ENCODE measurements at places on chromosomes 3 and 15.

DNA sequence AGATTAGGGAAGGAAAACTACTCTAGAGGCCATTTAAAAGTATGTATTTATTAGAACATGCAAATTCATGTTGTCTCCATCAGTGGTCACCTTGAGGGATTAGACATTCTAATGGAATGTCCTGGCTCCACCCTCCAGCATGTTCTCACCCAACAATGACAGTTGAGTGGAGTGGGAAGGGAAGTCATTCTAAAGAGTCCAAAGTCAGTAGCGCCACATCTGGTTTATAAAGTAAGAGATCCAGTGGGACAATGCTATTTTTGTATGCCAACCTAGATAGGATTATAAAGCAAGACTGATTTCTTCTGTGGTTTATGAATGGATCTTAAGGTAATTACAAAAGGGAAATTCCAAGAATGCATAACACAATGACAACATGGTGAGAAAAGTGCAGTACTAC lies 33.3 kb downstream of the SLC24A1 start:
- DNase-seq: no peak

GRCh38 chr3:107966276-107966675 lies 124.6 kb downstream of the CD47 start:
- no peak for DNase-seq

- no peak for DNase-seq
Observed at GRCh38 chr3:111595232-111595631, at the start of gene ZBED2. Gene ZBED2 (minus strand): TSS chr3:111595346. CDS start chr3:111594201, 1,145 bp downstream.

DNA sequence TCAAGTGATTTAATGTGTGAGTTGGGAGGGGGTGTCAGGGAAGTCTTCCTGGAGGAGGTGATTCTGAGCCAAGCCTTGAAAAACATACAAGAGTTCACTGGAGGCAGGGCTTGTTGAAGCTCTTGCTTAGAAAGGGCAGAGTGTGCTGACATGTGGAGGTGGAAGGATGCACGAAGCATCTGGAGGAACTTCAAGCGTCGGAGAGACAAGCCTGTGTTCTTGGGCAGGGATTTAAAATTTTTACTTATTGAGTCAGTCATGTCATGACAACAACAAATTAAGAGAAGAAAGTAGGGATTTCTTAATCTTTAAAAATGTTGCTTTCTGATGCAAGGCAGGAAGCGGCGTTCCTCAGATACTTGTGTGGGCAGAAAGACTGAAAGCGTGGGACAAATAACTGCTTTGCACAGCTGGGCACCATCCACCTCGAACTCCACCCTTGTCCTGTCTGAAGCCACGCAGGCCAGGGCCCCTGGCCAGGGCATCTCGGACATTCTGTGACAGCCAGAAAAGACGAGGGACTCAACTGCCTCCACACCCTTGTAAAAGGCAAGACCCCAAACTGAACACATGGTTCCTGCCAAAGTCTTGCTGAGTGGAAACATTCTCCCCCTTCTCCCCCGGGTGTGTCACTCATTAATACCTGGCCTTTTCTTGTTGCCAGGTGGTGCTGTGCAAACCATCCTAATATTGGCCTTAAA lies 6.9 kb upstream of the IL16 start:
- DNase-seq: no peak

DNA sequence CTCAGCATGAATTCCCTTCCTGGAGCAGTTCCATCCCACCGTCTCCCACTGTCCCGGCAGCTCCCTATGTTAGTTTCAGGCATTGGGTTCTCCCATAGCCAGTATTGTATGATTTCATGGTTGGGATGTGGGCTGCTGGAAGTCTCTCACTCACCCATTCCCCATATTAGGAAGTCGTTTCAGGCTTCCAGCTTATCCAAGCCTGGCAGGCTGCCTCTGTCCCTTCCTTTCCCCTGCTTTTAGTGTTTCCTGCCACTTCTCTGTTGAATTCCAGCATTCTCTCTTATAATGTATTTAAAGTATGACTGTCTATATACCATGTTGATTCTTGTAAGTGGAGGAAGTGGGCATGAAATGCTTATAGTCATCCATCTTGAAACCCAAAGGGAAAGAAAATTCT lies 309.7 kb upstream of the RBMS3 start:
- no peak for DNase-seq

- no peak for DNase-seq
Observed at GRCh38 chr3:166453478-166453877, 616.3 kb upstream of the BCHE start.

GRCh38 chr3:139122221-139122581 lies 77.5 kb upstream of the PRR23C start:
- no peak for DNase-seq

- no peak for DNase-seq
Observed at GRCh38 chr15:50593761-50594160, 47.3 kb upstream of the USP50 start.

- no peak for DNase-seq
Observed at GRCh38 chr3:127439621-127440020, 150.9 kb downstream of the TPRA1 start.

DNA sequence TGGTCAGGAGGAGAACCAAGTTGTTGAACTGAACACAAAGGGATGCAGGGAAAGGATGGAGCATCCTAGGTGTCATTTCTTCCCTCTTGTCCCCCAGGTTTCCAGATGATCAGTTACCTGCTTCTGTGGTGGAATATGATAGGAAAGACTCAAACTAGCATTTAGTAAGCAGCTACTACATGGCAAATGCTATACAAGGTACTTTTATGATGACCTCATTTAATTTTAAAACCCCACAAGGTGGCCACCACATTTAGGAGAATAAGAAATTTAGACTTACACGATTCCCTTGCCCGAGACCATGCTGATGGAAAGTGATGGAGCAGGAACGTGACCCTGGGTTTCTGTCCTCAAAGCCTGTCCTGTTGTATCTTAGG lies 40.9 kb downstream of the CCR4 start:
- no peak for DNase-seq

DNA sequence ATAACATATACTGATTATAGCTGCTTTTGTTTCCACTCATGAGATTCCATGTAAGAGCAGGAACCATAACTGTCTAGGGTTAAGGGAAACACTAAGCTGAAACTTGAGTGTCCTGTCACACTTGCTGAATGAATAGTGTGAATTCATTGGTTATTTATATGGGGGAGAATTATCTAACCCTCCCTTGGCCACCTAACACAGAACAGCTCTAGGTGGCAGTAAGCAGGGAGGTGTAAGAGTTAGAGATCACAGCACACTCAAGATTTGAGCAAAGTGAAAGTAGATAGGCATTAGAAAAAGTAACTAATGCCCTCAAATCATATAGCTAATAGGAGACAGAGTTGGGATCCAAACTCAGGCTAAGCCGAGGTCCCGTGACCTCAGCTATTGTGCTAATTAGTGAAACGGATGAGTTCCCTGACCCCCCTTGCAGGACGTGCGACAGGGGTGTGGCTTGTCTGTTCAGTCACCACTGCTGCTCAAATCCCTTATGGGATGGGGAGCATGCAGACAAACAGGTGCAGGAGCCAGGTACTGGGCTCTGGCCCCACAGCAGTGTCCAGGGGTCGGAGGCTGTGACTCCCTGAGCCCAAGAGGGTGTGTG lies 27.7 kb upstream of the ANO10 start:
- no peak for DNase-seq

DNA sequence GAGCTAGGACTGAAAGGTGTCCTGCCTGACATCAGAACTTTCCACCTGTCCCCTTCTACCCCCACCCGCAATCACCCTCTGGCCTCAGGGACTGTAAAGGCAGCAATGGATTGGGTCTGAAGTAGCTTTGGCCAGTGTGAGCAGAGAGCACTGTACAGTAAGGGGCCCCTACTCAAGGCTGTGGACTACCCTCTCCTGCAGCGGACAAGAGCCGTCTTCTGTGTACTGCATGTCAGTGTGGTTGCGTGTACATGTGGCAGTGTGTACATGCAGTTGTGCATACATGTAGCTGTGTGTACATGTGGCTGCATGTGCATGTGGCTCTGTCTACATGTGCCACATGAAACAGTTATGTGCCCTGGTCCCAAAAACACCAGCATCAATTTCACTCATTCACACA lies 205.9 kb upstream of the LINGO1 start:
- DNase-seq: no peak

DNA sequence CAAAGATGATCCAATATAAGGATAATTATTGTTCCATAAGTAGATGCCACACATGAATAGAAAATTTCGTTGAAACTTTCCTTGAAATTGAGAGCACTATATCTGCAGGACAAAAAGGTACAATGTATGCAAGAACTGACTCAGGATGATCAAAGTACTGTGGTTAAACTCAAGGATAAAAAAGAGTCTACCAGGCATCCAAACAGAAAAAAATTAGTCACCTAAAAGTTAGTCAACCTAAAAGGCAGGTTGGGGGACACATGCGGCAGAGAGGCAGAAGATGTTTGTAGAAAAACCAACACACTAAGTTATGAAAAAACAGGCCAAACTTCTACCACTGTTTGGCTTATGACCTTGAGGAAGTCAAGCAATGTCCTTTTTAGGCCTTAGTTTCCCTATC lies 68.7 kb downstream of the GSK3B start:
- DNase-seq: no peak

GRCh38 chr15:41073028-41073427 lies 43.1 kb downstream of the INO80 start:
- no peak for DNase-seq

GRCh38 chr3:177295116-177295515 lies 97.8 kb upstream of the TBL1XR1 start:
- DNase-seq: no peak

GRCh38 chr3:52357151-52358080 lies 41.3 kb downstream of the DNAH1 start:
- DNase-seq: no peak

GRCh38 chr15:78625606-78626280 lies 4.9 kb upstream of the CHRNA3 start:
- no peak for DNase-seq

- no peak for DNase-seq
Observed at GRCh38 chr15:78828920-78829319, 17.7 kb upstream of the ADAMTS7 start.

GRCh38 chr3:11632966-11633365 lies 10.7 kb downstream of the VGLL4 start:
- no peak for DNase-seq

GRCh38 chr15:60569596-60569995 lies 90.7 kb upstream of the ICE2 start:
- DNase-seq: no peak

GRCh38 chr3:188205992-188206416 lies 52.0 kb downstream of the LPP start:
- no peak for DNase-seq

DNA sequence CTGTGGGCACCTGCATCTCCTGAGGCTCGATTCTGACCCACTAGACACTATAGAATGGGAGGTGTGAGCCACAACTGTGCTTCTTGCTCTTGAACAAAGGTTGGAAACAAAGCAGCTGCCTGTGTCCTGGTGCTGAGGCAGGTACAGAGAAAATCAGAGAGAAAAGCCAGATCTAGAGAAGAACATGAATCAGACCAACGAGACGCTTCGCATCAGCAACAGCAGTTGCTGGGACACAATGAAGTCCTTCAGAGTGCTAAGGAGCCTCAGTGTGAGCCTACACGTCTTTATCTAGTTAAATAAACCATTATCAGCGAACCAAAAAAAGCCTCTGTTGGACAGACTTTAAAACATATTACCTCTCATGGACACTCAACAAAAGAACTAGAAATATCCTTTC lies 86.3 kb upstream of the MEX3B start:
- DNase-seq: no peak

DNA sequence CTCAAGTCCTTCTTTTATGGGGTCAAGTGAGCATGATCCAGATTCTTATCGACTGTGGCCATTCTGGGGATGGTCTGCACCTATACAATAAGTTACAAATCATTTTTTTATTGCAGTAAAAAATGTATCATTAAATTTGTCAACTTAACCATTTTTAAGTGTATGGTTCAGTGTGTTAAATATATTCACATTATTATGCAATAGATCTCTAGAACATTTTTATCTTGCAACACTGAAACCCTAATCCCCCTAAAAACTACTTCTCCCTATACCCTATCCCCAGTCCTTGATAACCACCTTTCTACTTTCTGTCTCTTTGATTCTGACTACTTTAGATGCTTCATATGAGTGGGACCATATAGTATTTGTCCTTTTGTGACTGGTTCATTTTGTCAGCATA lies 10.4 kb upstream of the BOC start:
- no peak for DNase-seq

DNA sequence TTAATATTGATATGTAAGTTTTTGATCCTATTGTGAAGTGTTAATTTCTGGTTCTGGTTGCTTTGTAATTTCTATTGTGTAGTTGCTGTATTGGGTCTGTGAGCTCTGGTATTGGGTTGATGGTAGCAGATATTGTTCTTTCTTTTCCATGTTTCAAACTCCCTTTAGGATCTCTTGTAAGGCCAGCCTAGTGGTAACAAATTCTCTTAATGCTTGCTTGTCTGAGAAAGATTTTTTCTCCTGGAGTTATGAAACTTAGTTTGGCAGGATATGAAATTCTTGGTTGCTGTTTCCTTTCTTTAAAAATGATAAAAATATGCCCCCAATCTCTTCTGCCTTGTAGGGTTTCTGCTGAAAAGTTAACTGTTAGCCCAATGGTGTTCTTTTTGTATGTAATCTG lies 268.6 kb upstream of the PLSCR5 start:
- no peak for DNase-seq

- DNase-seq: no peak
Observed at GRCh38 chr15:65363766-65364165, 14.0 kb downstream of the IGDCC3 start.

- no peak for DNase-seq
Observed at GRCh38 chr3:155424323-155424710, 130.8 kb upstream of the STRIT1 start.

Measured in activated CD8-positive, alpha-beta memory T cell treated with anti-CD3 and anti-CD28 coated beads for 1 hour (primary cell).